ENCODE measurements at places on chromosomes 3 and 15. TPM values are rescaled to one million over a fixed set of nuclear protein-coding genes. Genes with fewer than 3 reads are reported as not detected.
A peak's percentile ranks its signal among the peaks of the same experiment; 100 is the strongest.

Gene IGF2BP2
- 93.9 TPM for polyA plus RNA-seq

Gene SKOR1
- 0.51 TPM for polyA plus RNA-seq

Gene PPARG
- polyA plus RNA-seq, result 28.0 TPM

Gene INO80
- 22.9 TPM for polyA plus RNA-seq

Gene CDAN1
- 17.1 TPM for polyA plus RNA-seq

Gene TTC21A
- polyA plus RNA-seq, result 7.9 TPM

Gene CISH
- polyA plus RNA-seq, result 31.3 TPM

Gene PLXNA1
- 31.4 TPM for polyA plus RNA-seq

Gene TNNC1
- 6.8 TPM for polyA plus RNA-seq

Gene RASGRP1
- polyA plus RNA-seq, result 14.1 TPM

Gene GCHFR
- polyA plus RNA-seq, result 33.4 TPM

Gene RTP3
- polyA plus RNA-seq, result not detected

Gene SERINC4
- not detected for polyA plus RNA-seq

Gene AADACL2
- not detected for polyA plus RNA-seq

Gene SNRPN
- polyA plus RNA-seq, result 217 TPM

Gene GOLGA8M
- polyA plus RNA-seq, result 1.9 TPM

Gene SMCO1
- polyA plus RNA-seq, result not detected

Gene RHOV
- polyA plus RNA-seq, result 1.9 TPM

Gene DYNC1LI1
- polyA plus RNA-seq, result 42.8 TPM

Gene IGSF10
- polyA plus RNA-seq, result 2.7 TPM

Gene SLITRK3
- polyA plus RNA-seq, result 1.2 TPM

DNA sequence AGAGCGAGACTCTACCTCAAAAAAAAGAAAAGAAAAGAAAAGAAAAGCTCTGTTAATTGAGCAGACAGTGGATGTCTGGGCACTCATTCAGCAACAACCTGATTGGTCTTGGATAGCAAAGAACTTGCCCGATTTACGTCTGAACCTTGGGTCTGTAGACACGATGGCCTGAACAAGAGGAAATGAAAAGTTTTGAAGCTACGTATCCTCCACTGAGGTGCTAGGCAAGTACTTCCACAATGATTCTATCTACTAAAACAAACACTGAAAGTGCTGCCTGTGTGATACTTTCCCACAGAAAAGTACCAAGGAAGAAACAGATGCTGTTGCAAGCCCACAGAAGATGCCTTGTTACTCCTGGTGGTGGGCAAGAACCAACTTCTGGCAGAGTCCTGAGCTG lies 21.8 kb upstream of the MUSTN1 start:
- DNase-seq, result no peak

DNA sequence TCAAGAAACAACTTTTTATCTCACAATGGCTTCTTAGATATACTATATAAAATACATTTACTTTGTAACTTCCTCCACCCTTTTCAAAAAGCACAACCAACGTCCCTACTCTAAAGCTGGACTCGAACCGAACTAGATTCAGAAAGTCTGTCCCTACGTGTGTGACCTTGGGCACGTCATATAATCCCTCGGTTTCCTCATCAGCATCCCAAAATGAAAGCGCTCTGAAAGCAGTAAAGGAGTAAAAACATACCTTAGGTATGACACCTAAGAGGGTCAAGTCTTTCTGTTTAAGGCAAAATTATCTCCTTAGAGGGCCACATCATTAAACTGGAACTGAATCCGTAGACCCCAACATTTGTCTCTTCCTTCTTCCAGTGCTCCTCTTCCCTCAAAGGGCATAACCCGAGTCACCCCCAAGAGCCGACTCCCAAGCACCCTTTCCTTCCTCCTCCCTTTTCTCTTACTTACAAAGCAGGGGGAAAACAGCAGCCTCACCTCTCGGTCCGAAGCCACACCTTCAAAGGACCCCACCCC lies 663 bp downstream of the PDCD10 start:
- DNase-seq, result no peak

DNA sequence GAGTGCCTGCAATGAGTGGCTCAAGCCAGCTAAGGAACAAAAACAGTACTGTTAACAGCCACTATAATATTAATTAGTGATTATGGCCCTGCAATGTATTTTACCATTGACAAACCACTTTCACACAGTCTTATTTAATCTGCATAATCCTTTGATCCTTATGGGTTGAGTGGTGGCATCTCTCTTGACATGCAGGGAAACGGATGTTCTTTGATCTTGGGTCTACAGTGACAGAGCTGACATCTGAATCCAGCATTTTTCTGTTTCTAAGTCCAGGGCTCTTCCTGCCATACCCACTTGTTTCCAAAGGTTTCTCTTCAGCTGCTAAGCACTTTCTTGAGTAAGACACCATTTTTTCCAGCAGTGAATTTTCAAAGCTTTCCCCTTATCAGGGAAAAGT lies 277.7 kb upstream of the ROPN1 start:
- DNase-seq, result no peak

- DNase-seq, result no peak
These were observed 8.1 kb downstream of the ARIH1 start for GRCh38 chr15:72482275-72482674.

GRCh38 chr3:7646851-7647250 lies 785.9 kb downstream of the GRM7 start:
- DNase-seq, result no peak

DNA sequence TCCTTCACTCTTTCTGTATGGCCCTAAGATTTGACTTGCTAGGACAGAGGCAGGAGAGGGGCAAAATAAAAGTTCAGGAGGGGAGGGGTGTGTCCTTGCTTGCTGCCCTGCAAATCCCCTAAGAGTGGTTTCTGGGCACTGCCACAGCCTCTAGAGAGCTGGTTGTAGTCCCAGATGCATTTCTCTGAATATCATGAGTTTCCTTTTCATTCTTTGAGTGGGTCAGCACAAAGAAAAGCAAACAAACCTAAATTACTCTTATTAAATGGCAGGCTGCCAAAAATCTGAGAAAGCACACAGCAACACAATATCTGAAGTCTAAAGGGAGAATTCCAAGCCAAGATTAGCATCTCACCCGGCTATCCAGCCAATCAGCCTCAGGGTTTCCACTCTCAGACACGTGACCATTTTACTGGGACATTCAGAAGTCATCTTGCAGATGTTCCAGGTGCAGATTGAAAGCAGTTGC lies 919.3 kb downstream of the TUSC7 start:
- peak; percentile 49 for DNase-seq

DNA sequence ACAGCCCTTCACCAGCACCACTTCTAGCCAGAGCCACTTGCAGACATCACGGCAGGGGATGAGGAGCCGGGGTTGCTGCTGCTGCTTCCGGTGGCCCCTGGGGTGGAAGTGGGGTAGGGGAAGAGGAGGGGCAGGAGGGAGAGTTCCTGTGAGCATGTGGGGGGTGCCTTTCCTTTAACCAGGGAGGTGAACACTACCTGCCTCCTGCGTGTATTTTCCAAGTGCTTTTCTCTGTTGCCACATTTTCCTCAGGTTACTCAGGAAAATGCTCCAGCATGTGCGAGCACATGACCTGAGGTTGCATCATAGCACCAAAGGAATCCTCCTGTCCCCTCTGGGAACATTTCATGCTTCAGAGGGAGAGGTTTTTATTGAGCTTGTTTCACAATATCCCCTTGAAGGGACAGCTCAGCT lies 12.2 kb upstream of the SACM1L start:
- no peak for DNase-seq

DNA sequence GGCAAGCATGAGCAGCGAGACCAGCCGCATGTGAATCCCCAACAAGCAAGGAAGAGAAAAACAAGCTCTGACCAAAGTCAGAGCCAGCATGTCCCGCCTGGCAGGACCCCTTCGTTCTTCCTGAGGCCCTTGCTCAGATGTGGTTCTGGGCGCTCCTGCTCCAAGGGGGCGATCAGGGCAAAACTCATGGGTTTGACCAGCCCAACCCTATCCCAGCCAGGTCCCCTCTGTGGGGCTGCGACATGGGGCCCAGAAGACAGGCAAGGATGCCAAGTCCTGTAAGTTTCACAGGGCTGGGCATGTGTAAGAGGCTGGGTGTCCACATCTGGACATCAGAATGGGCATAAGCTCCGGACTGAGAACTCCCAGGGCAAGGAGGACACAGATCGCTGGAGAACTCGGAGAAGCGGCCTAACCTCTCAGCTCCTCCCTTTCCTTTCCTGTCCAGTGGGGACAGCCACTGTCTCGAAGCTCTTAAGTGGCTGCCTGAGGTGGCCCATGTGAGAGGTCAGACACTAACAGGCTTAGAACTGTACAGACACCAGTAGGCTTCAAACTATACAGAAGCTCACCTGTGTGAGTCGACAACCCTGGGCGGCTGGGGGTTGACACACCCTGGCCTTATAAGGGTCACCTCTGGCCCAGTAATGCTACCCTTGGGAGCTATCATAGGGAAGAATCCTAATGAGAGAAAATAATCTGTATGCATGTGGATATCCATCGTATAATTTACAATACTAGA lies 48.9 kb downstream of the XXYLT1 start:
- no peak for DNase-seq

GRCh38 chr3:83248454-83248853 lies 1487.0 kb upstream of the GBE1 start:
- no peak for DNase-seq

- DNase-seq, result no peak
These were observed 2.4 kb downstream of the CCR2 start for GRCh38 chr3:46356276-46356675.

DNA sequence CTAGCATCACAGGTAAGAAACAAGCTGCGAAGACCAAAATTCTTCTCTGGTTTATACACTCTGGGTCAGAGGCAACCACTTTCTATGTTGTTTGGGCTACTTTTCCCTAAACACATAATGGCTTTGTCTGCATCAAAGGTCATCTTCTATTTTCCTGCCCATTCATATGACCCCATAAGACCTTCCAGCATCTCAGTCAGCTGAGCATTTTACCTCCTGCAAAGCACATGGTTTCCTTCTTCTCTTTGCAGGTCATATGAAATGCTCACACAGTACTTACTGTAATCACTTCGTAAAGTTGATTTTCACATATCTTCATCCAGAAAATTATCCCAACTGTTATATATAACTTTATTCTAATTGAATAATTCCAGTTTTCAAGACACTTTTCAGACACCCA lies 34.8 kb downstream of the LIPC start:
- no peak for DNase-seq

DNA sequence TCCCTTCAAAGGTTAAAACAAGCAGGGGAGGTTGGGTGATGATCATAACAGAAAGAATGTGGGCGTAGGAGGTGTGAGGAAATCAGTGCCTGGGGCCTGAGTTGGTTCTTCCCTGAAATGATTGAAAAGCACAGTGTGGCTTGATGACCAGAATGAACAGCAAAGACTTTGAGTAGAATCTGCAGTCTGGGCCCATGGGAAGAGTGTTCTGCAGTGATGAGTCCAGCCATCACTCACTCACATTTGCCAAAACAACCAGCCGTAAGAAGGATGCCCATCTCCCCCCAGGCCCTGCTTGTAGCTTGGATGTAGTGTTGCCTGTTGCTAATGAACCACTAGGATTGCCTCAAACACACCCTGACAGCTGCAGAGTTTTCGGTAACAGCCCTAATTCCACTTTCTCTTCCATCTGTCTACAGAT lies 67.9 kb downstream of the VGLL3 start:
- no peak for DNase-seq

GRCh38 chr15:74983725-74984231 lies 11.6 kb upstream of the SCAMP5 start:
- no peak for DNase-seq

- no peak for DNase-seq
These were observed 115.8 kb upstream of the ARHGEF3 start for GRCh38 chr3:56917361-56918110.

- DNase-seq, result no peak
These were observed 2.1 kb downstream of the CYB561D2 start for GRCh38 chr3:50352781-50353180.

GRCh38 chr3:94076055-94076454 lies 13.2 kb downstream of the NSUN3 start:
- no peak for DNase-seq

GRCh38 chr3:58018892-58019742 lies 10.9 kb downstream of the FLNB start:
- no peak for DNase-seq

- DNase-seq, result no peak
These were observed 161.5 kb upstream of the PFN2 start for GRCh38 chr3:150132101-150132749.

- DNase-seq, result no peak
These were observed 66.4 kb upstream of the GOLIM4 start for GRCh38 chr3:168162172-168162571.

- DNase-seq, result no peak
These were observed 17.8 kb downstream of the TMEM212 start for GRCh38 chr3:171860830-171861535.

GRCh38 chr3:113304102-113304501 lies 92.7 kb downstream of the BOC start:
- no peak for DNase-seq

GRCh38 chr15:39837454-39837853 lies 54.8 kb upstream of the FSIP1 start:
- no peak for DNase-seq

GRCh38 chr3:66378256-66378655 lies 122.6 kb downstream of the LRIG1 start:
- no peak for DNase-seq

DNA sequence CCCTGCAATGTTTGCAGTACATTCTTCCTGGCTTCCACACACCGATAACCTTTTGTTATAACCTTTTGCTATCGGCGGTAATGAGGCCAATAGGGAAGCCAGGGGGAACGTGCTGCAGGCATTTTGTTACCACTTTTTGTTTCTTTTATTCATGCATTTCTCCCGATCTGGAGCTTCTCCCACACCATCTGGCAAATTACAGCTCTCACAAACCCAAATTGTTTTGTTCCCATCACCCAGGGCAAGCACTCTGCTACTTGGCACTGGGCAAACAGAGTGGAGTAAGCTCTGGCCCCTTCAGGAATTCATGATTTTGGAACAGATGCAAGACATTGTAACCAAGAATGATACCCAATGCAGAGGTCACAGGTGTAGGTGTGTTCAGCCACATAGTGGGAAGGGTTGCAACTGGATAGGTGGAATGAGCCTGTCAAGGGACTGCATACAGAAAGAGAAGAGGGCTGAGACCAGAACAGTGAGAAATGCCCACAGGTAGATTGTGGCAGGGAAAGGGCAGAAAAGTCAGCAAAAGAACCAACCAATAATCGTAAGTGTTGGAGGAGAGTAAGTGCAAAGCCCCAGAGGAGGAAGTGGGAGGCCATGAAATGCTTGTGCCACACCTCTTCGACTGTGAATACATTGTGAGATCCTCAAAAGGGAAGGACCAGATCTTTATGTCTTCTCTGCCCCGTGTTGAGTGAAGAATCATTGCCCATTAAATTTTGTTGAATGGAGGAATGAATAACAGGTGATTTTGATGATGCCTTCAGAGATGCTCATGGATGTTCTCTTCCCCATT lies 45.8 kb downstream of the PARP15 start:
- no peak for DNase-seq

GRCh38 chr3:60952055-60952454 lies 299.2 kb downstream of the FHIT start:
- no peak for DNase-seq

- no peak for DNase-seq
These were observed 81.1 kb downstream of the FILIP1L start for GRCh38 chr3:100033184-100033583.

DNA sequence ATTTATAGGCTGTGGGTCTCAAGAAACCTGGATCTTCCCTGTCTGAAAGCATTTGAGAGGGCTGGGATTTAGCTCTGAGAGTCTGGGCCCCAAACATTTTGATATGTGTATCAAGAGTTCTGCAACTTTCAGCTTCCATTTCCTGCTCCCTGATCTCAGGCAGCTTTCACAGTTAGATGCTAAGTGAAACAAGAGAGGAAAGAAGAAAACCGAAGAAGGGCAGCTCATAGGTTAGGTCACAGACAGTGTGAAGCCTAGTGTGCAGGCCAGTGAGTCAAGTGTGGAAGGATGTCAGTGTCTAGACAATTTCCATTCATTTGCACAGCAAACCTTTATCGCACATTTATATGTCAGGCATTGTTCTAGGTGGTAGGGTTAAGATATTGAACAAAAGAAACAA lies 173.6 kb upstream of the PROK2 start:
- DNase-seq, result no peak
